ENCODE measurements at places on chromosomes 12 and 14.

- DNase-seq = no peak
Measured at GRCh38 chr12:27769142-27769673, 10.8 kb upstream of the KLHL42 start.

GRCh38 chr12:91921555-91921954 lies 224.1 kb downstream of the BTG1 start:
- no peak for DNase-seq

DNA sequence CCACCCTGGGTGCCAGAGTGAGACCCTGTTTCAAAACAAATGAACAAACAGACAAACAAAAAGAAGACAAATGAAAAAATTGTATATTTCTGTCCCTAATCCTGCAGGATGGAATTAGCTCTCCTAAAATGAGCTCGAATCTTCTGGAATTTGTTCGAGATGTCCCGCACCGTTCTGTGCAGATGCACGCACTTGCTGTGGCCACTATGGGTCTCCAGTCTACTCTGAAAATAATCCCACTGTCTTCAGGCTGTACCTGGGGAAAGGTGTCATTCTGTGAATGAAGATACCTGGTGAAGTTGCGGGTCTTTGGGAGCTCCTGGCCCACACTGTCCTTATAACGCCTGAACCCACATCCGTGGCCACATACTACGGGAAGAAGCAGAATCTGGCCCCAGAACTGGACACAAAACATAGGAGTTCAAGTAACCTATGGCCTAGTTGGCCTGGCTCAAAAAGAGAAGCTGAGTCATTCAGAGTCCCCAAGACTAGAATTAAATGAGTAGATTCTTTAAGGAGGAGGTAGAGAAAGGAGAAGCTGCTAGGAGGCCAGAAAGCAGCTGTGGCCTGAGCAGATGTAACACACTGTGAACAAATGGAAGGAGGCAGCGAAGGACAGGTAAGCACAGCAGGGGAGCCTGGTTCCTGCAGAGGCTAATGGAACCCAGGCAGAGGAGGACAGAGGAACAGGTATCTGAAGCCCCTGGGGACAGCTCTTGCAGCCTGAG lies 108.6 kb downstream of the FOXN3 start:
- no peak for DNase-seq

DNA sequence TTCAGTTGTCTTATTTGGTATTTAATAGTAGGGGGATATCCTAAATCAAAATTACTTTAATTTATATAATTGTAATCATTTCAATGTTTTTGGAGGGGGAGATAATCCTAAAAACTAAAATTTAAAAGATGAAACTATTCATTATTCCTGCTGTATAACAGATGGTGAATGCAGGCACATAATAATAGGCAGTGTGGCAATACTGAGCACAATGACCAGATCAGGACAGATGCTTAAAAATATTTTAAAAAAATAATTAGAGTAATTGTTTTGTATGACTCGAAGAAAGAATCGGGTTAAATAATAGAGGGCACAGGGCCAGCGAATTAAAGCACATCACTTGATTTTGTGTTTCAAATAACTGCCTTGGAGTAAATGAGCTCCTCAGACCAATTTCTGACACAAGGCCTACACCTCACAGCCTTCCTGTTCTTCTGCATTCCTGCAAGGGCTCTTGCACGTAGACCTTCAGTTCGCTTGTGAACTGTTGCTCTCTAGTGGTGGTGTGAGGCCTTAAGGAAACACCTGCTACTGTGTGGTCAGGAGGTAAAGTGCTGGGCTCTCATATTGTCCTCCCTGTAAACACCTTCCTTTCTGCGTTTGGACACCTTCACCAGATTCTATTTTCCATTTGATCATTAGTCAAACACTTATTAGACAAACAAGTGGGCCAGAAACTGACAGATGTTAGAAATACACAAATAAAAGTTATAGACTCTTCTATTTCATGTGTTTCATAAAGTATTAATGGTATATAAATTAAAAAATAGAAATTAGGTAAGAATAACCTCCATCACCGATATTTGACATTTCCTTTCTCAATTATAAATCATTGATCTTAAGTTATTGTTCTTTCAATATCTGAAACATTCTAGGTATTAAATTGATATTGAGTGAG lies 29.3 kb upstream of the KLRF1 start:
- peak; percentile 73 for DNase-seq

DNA sequence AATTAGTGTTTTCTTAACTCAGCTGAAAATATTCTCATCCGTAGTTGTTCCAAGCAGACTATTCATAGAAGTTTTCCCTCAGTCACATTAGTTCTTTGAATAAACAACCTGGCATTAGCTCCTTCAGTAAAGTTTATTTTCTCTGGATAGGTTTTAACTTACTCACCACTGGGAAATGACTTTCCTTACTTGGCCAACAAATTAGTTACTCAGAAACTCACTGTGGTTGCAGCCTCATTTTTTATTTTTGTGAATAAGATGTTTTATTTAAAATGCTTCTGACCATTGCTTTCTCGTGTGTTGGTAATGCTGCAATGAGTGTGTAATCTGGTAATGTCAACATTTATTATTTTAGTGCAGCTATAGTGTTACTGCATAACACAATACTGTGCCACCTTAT lies 74.9 kb downstream of the NOVA1 start:
- no peak for DNase-seq

DNA sequence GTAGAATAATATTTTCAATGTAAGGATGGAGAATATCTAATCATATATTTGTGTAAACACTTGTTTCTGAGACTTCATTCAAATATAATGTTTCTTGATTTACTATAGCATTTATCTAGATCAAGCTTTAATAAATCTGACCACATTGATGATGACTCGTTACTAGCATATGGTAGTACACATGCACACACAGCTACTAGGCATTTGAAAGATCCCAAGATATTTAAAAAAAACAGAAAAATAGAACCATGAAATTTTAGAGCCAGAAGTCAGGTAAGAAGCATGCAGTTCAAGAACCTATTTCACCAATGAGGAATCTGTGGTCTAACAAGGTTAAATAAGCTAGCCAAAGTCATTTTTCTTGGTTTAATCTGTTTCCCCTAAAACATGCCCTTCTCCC lies 32.0 kb downstream of the DCP1B start:
- DNase-seq = no peak

DNA sequence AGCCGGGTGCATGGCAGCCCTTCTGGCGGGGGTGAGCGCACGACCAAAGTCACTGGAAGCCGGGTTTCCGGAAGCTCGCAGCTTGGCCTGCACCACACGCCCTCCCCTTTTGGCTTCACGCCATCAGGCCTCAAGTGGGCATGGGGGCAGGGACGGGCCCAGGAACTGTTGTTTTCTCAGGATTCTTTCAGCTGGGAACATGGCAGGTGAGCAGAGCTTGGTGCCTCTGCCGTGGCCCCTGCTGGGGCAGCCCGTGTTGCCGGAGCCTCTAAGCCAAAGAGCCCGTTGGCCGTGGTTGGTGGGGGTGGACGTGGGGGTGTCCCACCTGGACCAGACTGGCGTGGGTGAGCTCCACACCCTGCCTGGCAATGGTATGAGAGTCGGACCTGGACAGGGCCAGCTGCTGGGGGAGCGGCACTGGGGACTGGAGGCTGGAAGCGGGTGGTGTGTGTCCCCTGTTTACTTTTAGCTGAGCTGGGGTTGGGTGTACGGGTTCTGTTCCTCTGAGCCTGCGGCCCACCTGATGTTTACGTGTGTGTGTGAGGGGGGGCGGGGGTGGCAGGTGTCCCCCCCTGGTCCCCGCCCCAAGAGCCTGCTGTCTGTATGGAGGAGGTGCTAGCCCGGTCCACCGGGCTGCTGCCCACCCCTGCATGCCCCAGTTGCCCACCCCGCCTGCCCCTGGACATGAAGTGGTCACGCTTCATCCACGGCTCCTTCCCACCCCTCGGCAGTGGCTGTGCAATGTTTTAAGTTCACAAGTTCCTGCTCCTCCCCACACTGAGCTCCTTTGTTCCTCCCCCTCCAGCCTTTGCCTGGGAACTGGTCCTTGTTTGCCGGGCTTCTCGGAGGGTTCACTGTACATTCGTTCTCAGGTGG lies 28.7 kb upstream of the PLD4 start:
- DNase-seq = no peak

- DNase-seq = no peak
Measured at GRCh38 chr12:69513297-69513696, 43.1 kb downstream of the FRS2 start.

DNA sequence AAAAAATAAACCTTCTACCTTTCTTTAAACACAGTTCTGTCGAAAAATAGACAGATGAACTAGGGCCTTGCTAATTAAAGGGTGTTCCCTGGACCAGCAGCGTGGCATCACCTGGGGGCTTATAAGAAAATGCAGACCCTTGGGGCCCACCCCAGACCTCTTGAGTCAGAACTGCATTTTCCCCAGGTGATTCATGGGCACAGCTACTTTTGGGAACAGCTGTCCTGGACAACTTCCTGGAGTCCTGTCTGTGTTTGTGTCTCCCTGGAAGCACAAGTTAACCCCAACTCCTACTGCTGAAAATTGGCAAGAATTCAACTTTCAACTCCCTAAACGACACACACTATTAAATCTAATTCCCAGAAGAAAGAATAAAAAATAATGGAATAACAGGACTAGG lies 17.8 kb downstream of the FBLN5 start:
- no peak for DNase-seq

DNA sequence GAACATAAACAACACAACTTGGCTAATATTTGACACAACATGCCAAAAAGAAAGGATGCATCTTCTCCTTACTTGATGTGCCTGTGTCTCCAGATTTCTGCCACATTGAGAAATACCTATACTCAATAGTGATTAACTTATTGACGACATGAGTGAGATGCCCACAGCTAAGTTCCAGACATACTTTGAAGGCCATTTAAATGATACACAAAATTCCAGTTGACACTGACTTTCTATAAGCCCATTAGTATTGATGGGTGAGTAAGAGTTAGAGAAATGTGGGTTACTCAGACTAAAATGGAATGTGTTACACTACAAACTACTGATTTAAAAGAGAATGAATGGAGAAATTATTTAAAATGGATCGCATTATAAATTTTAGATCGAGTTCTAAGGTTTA lies 838.2 kb upstream of the MGAT4C start:
- DNase-seq = no peak

DNA sequence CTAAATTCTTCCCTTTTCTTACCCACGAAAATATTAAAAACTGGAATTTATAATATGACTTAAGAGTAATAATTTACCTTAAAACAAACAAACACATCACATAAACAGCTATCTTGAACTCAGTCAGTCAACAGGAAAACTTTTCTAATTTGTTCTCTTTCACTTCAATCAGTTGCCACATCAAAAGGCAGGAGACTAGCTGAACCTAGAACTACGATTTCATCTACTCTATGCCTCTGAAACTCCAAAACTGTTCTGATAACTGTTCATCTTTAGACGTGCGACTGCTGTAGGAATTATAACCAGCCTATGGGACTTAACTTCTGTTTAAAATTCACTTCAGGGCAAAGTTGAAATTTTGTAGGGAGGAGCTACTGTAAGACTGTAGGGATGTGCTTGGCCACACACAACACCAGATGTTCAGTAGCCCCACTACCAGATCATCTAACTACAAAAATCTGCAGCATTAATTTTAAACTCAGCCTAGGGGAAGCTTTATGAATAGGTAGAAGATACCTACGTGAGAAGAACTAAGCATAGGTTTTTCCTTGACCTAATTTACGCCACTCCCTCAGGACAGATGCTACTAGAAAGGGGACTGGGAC lies 7.6 kb upstream of the RAD51AP1 start:
- DNase-seq = no peak

DNA sequence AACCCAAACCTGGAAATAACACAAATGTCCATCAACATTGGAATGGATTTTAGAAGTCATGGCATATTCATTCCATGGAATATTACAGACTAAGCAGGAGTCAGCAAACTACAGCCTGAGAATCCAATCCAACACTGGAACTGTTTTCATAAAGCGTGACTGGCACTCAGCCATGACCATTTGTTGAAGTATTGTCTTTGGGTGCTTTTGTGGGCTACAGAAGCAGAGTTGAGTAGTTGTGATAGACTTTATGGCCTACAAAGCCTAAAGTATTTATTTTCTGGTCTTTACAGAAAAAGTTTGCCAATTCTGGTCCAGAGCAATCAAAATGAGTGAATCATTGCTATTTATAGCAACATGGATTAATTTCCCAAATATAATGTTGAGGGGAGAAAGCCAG lies 34.5 kb upstream of the FRS2 start:
- no peak for DNase-seq

- DNase-seq = no peak
Measured at GRCh38 chr14:68891851-68892660, 87.0 kb downstream of the ACTN1 start.

GRCh38 chr12:77855548-77855947 lies 24.9 kb downstream of the NAV3 start:
- no peak for DNase-seq

GRCh38 chr14:66508547-66508845 lies 549 bp downstream of the GPHN start:
- no peak for DNase-seq

DNA sequence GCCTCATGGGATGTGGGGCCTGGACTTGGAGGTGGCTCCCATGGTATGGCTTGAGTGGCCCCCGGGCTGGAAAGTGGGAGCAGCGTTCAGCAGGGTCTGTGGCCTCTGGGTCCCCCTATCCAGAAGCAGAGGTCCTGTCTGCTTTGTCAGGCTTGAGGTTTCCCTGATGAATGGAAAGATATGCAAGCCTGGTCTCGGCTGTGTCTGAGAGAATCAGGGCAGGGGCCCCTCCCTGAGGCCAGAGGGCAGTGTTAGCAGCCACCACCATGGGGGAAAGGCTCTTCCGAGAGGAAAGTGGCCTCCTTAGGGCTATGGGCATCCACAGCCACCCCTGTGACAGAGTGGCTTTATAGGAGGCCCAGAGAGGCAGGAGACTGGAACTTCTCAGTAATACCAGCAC lies 128.2 kb downstream of the VRK1 start:
- no peak for DNase-seq

DNA sequence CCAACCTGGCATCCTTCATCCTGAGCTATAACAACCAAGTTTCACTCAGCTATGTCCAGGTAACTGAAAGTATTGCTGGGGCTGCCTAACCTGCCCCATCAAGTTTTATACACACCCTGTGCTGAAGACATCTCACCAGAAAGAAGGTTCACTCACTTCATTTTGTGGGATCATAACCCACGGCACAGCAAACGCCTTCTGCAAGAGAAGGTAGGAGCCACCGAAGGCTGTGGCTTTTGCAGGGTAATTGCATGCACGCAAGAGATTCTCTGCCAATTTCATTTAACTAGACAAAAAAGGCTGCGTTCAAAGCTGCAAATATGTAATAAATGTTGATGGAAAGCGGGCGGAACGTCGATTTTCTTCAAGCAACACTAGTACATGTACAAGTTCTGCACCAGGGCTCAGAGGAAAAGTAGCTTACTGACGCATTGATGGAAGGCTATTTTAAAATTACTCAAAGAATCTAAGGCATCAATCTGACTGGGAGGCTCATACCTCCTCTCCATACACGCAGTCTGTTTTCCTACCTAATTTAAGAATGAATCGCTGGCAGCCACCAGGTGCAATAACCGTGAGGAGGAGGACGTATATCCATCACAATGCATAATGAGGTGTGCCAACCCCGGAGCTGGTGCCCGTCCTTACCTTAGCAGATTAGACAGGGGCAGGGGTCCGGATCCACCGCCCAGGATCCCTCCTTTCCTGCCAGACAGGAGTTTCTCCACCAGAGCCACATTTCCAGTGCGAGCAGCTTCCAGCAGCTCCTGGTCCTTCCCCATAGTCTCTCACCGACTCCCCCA lies 1.1 kb downstream of the ANKS1B start:
- no peak for DNase-seq

Measured in CD4-positive, alpha-beta T cell treated with Interleukin-17A for 4 hours (primary cell).